RCC 7860 (cell line): ENCODE measurements at places on chromosomes 6 and 20.

DNA sequence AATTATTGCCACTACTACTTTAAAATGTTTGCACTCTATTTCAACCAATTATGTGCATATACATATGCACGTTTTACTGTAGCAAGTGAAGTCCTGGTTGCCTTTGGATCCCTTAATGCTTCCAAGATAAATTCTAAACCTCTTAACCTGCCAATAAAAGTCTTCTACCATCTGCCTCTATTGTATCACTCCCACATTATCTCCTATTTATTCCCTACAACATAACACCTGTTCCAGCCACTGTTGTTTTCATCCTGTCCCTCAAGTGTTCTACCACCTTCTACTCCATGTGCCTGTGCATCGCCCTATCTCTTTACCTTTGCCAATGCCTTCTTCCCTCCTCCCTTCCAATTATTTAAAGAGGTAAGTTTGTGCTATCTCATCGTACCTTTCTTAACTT, 499.0 kb upstream of the RNF217 start:
- no peak for DNase-seq

DNA sequence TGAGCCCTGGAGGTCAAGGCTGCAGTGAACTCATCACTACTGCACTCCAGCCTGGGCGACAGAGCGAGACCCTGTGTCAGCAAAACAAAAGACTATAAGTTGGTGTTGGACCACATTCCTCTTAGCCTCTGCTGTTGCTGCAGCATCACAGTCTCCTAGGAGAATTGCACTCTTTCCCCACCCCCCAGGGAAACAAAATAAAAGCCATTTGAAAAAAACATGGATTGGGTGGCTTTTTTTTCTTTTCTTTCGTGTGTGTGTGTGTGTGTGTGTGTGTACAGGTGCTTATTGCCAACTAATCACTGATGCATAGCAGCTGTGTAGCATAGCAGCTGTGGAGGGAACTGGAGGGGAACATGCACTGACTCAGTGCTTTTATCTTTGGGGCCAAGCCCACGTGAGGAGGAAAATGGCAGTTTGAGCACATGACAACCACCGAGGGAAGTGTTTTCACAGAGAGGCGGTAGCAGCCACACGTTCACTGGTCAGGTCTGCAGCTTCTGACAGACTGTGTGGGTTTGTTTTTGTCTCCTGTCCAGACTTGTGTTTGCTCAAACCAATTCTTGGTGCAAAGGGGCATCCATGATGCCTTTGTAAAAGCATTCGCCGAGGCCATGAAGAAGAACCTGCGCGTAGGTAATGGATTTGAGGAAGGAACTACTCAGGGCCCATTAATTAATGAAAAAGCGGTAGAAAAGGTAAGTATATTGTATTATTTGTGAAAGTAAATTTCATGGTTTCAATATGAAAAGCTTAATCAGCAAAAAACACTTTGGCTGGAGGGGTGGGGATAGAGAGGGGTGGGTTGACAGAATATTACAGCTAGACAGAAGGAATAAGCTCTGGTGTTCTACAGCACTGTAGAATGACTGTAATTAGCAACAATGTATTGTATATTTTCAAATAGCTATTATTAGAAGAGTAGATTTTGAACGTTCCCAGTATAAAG, 27.7 kb downstream of the ALDH5A1 start:
- DNase-seq: peak; percentile 88

- no peak for DNase-seq
Observed at GRCh38 chr6:125367036-125367782, 65.4 kb upstream of the HDDC2 start.

DNA sequence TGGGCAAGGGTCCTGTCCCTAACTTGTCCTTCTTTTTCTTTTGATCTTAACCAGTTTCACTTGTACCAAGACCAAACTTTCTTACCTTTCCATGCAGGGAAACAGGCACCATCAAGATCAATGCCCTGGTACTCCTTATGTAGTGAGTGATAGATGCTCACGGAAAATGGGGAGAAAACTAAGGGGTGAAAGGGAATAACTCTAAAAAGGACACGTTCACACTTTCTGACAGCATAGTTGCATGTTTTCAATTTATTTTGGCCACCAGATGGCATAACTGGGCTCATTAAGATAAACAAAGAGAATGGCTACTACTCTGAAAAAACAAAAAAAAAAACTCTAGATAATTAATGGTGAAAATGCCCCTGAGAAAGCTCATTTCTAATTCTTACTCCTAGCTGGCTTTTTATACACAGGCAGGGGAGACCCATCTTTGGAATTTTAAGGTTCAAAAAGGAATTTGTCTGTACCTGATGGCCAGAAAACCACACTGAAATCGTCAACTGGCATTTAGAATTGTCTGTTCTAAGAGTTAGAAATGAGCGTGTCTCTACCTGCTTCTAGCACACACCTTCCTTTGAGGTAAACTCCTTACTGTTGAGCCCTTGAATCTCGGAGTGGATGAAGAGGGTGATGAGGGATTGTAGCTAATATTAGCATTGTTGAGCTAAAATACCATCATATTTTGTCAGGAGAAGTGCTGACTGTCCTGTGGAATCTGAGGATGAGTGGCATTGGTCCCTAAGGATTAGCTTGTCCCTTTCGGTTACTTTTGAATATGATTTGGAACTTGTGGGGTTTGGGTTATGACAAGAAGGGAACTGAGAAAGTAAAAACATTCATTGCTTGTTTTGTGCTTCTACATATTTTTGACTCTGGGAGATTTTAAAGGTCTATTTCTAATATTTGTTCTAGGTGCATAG, 62.2 kb upstream of the DDR1 start:
- no peak for DNase-seq

DNA sequence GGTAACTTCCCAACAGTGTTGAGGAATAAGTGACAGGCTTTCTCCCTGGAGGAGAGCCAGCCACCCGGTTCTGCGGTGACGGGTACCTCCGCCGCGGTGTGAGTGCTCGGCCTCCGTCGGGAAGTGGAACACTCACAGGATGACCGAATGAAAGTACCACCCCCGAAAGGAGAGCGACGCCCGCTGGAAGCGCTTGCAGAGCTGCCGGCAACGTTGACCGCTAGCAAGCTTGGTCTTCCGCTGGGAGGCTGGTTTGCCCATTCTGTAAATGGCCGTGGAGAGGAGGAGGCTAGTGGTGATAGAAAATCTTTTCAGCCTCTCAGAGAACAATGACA, 614 bp upstream of the TMEM242 start:
- DNase-seq: peak; percentile 56

- peak; percentile 56 for DNase-seq
Observed at GRCh38 chr6:3383525-3383924, 73.3 kb downstream of the SLC22A23 start.

- DNase-seq: no peak
Observed at GRCh38 chr6:14670806-14671205, 553.2 kb downstream of the CD83 start.

GRCh38 chr6:13398069-13398381, 69.7 kb upstream of the TBC1D7 start:
- DNase-seq: no peak

GRCh38 chr20:5918856-5919625, 31.3 kb downstream of the TRMT6 start:
- DNase-seq: peak; percentile 59

GRCh38 chr6:16292432-16292831, 54.0 kb downstream of the GMPR start:
- no peak for DNase-seq

GRCh38 chr6:162733489-162733888, 5.7 kb downstream of the PACRG start:
- DNase-seq: no peak

DNA sequence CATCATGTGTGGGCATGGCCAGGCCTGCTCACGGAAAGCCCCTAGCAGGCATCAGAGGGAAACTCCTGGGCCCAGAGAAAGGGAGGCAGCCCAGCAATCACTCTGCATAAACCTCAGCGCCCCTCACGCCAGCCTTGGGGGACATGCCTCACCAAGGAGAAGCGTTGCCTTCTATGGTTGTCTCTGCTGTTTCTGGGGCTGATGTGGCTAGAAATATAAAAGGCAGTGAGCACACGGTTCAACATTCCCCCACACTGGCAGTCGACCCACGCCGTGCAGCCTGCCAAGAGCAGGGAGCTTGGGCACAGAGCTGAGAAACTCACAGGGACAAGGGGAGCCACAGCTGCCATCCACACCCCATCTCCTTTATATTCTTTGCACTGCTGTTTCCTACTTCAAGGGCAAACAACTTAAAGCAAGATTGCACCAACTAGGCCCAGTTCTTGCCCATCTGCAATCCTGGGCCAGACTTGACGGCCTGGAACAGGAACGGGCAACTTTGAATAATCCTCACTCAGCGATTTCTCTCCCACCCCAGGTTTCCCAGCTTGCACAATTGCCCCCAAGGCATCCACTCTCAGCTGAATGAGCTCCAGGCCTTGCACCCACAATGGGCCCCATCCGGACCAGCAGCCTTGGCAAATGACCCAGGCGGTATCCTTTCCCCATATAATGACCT, 35.5 kb upstream of the FOXC1 start:
- DNase-seq: no peak

- no peak for DNase-seq
Observed at GRCh38 chr6:31614075-31614619, 887 bp upstream of the AIF1 start.

DNA sequence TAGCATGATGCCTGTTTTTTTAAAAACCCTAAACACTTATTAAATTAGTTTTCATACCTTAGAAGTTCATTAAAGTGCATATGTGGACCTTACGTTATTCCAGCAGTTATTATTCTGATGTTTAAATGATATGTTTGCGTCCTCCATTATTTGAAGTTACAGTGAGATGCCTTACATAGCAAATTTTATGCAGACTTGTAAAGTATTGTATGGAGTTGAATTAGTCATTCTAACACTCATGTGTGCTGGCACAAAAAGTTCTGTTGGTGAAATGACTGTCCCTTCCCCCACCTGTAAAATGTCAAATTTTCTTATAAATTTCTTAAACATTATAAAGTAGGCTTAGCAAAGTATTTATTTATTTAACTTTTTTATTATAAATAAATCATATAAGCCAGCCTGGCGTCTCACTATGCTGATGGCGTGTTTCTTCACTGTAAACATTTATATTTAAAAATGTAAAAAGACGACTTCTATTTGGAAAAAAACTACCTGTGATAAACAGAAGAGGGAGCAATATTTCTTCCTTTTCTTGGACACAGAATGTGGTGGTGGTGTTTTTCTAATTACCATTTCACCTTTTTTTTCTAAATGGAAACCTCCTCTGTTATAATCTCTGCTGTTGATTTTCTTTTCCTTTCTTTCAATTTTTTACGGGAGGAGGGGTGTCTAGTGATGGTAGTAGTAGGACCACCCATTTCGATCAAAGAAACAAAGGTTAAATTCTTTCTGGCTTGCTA, 155.4 kb downstream of the RFPL4B start:
- no peak for DNase-seq

- DNase-seq: no peak
Observed at GRCh38 chr6:113488812-113489685, 368.1 kb upstream of the MARCKS start.

- peak; percentile 10 for DNase-seq
Observed at GRCh38 chr6:127855542-127856159, 45.2 kb downstream of the THEMIS start.

DNA sequence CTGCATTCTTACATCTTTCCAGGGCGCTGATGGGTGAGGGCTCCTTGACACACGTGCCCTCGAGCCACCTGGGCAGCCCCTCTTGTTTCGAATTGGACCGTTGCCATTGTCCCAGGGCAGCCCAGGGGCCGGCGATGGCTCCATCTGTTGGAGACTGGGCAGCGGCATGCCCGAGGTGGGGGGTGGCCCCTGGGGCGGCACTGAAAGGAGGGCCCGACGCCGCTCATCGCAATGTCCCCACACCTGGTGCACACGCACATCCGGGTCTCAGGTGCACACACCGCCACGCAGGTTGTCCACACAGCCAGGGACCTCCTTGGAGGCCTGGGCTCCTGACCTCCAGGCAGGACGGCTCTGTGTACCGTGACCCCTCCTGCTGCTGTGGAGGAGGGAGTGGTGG, 18.0 kb downstream of the GATA5 start:
- DNase-seq: no peak

DNA sequence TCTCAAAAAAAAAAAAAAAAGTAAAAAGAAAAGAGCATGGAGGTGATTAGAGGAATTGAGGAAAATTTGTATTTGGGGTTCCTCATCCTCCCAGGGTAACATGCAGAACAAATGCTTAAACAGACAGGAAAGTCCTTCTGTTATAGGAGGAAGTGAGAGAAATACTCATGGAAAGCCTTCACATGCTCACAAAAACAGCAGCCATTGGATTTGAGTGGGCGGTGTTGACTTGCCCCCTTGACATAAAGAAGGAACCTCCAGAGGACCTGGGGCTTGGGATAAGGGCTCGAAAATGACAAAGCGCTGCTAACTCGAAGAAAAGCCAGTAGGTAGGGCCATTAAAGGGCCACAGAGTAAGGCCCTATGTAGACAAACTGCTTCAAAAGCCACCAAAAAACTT, 17.5 kb upstream of the SAMHD1 start:
- no peak for DNase-seq

DNA sequence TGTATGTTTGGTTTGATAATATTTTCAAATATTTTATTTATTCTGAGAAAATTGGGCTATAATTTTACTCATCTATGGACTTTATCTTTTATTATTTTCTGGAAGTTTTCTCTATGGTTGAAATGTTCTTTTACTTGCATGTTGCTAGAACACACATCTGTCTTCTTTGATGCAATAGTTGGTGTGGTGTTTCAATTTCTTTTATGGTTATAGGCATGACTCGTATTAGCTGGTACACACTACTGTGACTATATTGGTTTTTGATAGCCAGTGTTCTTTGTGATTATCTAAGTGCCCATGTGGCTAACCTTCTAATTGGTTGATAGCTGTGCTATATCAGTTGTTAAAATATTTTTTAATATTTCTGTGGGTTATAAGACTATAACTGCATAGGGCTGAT, 1343.3 kb upstream of the GJE1 start:
- no peak for DNase-seq

DNA sequence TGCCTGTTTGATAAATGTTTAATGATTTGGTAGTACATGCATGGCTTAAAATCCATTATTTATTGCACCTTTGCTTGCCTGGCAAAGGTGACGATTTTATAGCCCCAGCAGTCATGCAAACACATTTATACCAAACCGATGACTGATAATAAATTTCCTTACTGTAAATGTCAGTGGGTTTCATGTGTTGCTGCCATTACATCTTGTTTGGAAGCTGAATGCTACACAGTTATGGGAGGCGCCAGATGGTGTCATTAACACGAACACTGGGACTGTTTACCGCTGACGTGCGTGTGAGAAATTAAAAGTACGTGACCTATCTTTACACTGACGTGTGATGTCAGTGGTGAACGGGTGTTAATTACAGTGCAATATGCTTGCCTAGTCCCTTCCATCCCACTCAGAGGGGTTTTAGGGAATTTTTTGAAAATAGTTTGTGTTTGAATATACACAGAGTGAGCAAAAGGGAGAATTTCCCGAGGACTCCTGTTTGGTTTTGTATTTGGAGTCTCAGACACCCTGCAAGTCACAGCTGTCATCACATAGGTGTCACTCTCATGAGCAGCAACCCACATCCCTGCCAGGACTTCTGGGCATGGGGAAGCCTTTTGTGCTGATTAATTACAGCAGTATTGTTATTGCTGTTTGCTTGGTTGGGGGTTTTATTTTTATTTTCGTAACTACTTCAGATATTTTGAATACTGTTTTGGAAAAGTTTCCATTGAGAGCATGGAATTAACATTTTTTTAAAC, 151.8 kb upstream of the INSM1 start:
- no peak for DNase-seq

GRCh38 chr6:19472850-19473249, 364.3 kb upstream of the ID4 start:
- DNase-seq: no peak

- DNase-seq: no peak
Observed at GRCh38 chr6:159360306-159360705, 191.1 kb downstream of the FNDC1 start.
